ENCODE measurements at places on chromosomes 12 and 14. TPM values are rescaled to one million over a fixed set of nuclear protein-coding genes. Genes with fewer than 3 reads are reported as not detected.

The LPAR5 gene
- total RNA-seq: not detected

The PIWIL1 gene
- total RNA-seq: not detected

The SNRNP35 gene
- total RNA-seq: 16.5 TPM

The GDF3 gene
- not detected for total RNA-seq

The TCHP gene
- 9.4 TPM for total RNA-seq

Measured in RPMI7951 (cell line).